ENCODE measurements at places on chromosomes 2 and 18.

DNA sequence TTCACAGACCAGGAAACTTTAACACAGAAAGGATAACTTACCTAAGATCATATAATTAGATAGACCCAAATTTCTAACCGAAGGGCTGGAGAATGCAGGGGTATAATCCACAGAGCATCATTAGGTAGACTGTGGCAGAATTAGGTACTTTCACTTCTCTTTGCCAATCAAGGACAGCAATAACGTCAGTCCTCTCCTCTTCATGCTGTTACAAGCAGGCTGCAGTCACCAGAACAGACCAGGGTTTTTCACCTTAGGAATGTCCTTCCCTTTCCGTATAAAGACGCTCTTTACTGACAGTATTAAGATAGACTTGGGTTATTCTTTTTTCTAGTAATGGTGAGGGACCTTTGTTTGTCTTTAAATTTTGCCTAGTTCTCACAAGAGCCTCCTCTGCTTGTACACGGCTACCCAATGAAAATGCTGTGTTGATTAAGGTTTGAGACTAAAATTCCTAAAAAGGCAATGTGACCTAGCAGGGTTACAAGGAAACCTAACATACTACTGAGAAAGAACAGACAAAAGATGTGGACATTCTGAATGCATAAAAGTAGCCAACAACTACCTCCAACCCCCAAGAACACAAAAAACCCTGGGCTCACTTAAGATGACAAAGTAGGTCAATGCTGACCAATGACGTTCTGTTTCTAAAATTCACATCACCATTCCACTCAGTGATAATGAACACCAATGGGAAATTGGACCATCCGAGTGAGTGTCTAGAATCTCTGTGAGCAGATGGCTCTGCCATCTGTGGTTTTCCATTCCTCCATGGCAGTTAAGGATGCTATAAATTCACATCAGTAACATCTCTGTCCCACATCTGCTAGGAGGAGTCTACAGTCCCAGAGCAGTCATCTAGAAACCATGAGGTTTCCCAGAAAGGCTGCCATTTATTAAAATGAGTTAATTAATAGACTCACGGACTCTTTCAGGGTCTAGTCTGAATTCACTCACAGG is 2.1 kb downstream of the PDIA6 start:
- DNase-seq: peak; percentile 87

DNA sequence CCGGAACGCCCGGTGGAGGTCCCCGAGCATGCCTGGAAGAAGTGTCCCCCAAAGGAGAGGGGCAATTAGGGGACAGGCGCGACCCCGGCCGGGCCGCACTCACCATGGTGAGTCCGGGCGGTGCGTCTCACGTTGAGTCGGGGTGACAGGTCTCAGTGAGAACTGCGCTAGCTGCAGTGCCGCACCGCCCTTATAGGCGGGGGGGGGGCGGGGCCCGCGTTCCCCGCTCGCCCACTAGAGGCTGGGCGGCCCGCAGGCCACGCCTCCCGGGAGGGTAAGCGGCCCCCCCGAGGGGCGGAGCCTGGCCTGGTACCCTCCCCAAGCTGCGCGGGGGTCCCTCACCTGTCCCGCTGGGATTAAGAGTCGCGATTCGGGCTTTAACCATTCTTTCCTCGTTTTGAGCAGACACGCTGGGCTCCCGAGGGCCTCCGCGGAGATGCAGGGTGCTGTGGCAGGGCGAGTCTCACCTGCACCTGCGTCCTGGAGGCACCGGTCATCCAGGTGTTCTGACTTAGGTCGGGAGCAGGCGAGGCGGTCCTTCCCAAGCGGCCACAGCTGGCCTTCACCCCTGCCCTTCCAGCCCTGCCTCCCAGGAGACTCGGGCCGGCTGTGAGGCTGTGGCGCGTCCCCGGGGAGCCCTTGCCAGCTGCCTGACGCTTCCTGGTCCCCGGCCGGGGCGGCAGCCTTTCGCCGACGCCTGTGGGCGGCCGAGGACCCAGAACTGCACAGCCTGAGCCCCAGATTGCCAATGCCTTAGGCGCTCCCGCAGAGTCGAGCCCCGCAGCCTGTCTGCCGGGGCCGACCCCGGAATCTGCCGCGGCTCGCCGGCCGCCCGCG is at the start of gene TUBA4A:
Gene TUBA4A (minus strand): TSS at position 166 of the 837 bp plus-strand sequence. CDS start 60 bp downstream, at position 106.
- peak; percentile 43 for DNase-seq

- no peak for DNase-seq
Measured at GRCh38 chr18:29181151-29181901, 1004.4 kb upstream of the CDH2 start.

DNA sequence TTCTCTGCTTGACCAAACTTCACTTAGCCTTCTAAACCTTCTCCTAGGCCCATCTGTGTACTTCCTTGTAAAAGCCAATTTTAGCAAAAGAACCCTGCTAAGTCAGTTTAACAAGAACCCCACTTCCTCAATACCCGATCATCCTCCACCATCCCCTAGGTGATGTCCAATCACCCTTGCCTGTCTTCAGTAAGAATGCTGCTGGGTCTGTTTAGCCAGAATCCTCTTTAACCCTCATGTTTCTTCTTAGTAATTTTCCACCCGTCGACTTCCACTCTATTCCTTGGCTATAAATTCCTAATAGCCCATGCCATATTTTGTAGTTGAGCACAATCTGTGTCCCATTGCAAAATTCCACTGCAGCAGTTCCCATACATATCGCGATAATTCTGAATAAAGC is 780.0 kb upstream of the RAB6C start:
- DNase-seq: no peak

DNA sequence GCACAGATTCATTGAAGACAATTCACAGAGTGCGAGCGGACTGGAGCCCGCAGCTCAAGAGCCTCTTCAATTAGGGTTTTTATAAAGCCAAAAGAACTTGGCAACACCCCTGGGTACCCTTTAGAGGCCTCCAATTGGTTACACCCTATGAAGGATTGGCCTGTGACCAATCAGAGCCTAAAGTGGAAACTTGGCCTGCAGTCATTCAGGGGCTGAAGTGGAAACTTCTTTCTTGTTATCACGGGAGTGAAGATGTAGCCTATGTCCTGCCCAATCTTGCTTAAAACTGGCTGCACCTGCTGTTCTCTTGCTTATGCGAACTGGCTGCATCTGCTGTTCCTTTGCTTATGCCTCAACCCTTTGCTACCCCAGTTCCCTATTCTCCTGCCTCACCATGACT is 1.8 kb upstream of the HJURP start:
- no peak for DNase-seq

- DNase-seq: no peak
Measured at GRCh38 chr18:13653746-13654433, 72.5 kb downstream of the FAM210A start.

- no peak for DNase-seq
Measured at GRCh38 chr2:85589181-85589580, 5.0 kb downstream of the VAMP5 start.

DNA sequence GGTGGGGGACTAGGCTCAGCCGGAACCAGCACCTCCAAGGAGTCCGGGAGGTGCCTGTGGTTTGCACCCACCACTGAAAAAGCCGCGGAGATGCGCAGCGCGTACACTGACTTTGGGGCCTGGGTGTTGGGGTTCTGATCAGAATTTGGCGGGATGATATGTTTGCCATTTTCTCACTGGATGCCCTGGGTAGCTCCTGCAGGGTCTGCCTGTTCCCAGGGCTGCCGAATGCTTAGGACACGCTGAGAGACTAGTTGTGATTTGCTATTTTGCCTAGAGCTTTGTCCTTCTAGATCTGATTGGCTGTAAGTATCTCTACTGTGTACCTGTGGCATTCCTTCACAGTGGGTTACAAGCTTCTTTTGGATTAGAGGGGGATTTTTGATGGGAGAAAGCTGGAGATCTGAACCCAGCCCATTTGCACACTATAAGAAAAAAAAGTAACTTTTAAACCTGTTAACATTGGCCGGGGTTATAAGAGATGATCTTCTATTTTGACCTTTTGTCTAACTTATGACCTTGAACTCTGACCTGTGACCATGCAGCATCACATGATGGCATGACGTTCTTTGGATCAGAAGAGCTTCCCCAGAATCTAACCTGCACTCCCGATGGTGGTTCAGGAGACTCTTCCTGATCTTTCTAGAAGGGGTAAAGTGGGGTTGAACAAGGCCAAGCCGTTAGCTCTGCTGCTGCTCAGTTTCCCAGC is 1.6 kb downstream of the KCNE4 start:
- DNase-seq: no peak

GRCh38 chr18:55515214-55515613 is 72.8 kb downstream of the TCF4 start:
- DNase-seq: no peak

- DNase-seq: no peak
Measured at GRCh38 chr2:56017784-56018183, 94.2 kb upstream of the EFEMP1 start.

DNA sequence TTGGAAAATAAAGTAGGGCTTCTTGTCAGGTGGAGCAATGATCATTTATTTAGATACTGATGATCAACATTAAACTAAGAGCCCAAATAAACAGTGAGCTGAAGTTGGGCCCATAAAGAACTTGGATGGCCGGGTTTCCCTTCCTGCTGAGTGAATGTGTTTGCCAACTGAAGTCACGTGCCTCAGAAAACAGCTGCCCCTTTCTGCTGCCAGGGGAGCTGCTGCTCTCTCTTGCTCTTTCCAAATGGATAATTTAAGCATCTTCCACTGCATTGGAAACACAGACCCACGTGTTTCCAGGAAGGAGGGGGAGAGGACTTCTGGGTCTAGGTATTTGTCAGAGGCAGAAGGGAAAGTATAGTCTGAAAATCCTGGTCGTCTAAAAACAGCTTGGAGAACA is 22.9 kb upstream of the NCKAP5 start:
- DNase-seq: peak; percentile 51

DNA sequence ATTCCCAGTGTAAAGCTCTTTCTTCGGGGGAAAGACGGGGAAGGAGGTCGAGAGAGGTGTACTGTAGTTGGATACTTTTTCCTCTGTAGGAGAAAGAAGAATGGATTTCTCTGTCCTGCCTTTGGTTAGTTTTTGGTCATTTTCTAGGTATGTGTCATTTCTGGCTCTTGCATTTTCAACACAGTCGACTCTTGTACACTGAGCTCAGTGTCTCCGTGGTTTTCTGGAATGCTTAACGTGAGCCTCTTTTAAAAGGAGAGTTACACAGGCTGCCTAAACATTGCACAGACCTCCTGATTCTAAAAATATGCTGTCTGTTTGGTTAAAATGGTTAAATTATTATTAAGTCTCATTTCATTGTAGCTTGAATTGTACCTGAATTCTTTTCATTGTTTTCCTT is 21.8 kb upstream of the GLS start:
- DNase-seq: no peak

GRCh38 chr2:217792626-217793527 is 209.9 kb downstream of the TNS1 start:
- no peak for DNase-seq

GRCh38 chr2:174051741-174052583 is 86.8 kb upstream of the SP3 start:
- DNase-seq: no peak

DNA sequence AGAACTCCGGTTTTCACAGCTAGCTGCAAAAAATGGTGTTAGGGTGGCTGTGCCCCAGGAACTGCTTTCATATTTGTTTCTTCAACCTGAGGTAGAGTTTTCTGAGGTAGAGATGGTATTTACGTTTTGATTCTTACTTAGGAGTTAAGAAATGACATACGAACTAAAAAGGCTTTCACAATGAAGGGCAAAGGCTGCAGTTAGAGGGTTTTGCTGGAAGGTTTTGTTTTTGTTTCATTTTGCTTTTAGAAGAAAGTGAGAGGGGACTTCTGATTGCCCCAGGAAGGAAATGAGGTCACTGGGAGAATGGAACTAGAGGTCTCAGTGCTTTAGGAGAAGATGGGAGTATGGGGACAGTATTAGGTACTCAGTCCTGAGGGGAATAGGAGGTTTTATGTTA is 15.5 kb downstream of the CDCA7 start:
- no peak for DNase-seq

DNA sequence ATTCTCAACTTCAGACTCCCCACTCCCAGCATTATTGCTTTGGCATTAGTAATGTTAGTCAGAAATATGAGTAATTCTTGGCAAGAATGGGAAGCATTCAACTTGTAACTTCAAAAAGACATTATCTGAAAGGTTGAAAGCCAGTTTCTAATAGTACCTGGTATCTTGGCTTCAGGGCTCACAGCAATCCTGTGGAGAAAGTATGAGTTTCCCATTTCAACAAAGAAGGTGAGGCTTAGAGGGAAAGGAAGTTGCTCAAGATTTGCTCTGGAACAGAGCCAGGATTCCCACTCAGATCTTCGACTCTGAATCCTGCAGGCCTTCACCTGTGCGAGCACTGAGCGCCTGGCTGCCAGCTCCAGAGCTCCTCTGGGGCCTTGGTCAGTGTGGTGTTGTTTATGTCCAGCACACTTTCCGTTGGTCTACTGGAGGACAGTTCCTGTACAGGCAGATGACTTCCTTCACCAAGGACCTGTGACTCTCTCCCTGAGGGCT is 136.1 kb downstream of the MCFD2 start:
- DNase-seq: no peak

DNA sequence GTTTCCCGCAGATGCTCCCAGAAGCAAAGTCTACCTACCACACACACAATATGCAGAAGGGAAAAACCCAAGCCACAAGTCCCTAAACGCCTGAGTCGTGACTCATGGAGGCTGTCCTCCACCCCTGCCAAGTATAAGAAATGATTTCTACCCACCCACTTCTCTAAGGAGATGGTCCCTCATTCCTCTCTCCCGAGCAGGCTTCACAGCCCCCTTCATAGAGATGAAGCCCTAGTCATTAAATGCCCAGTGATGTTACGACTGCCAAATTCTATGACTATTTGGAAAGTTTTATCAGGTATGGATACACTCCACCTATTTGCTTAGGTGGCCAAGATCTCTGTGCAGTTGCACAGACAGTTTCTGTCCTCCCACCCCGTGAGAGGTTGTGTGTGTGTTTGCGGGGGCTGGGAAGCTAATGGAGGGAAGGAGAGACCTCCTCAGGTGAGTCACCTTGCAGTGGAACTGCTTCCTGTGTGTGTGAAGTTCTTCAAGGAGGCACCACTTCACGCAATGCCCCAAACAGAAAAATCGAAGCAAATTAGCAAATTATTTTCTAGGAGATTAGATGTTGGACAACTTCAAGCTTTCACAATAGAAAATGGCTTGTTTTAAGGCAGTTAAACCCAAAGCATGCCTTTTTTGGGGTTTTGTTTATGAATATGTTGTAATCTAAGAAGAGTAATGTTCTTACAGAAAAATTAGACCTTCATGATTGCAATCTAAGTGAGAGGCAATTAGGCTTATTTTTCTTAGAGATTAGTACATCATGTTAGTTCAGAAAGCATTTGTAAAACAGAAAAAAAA is 175.2 kb downstream of the TGIF1 start:
- no peak for DNase-seq

- DNase-seq: no peak
Measured at GRCh38 chr2:6835467-6835866, 30.2 kb downstream of the CMPK2 start.

- DNase-seq: no peak
Measured at GRCh38 chr18:11310476-11311086, 161.2 kb upstream of the PIEZO2 start.

DNA sequence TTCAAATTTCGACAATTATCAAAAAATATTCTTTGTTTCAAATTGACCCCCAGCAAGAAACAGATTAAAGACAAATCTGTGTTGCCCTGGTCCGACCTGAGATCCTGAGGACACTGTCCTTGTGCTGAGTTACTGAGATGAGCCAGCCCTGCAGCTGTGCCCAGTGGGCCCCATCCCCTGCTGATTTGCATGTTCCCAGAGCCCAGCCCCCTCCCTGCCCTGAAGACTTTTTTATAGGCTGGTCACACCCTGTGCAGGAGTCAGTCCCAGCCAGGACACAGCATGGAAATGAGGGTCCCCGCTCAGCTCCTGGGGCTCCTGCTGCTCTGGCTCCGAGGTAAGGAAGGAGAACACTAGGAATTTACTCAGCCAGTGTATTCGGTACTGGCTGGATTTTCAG is 31.4 kb upstream of the ZNG1B start:
- DNase-seq: no peak
